NCI-H1048 (cell line): ENCODE measurements at places on chromosomes 11 and 22.

GRCh38 chr11:94424011-94424410 lies 22.8 kb upstream of the GPR83 start:
- DNase-seq = no peak

GRCh38 chr22:21972293-21972779 lies 10.3 kb downstream of the TOP3B start:
- DNase-seq = no peak

DNA sequence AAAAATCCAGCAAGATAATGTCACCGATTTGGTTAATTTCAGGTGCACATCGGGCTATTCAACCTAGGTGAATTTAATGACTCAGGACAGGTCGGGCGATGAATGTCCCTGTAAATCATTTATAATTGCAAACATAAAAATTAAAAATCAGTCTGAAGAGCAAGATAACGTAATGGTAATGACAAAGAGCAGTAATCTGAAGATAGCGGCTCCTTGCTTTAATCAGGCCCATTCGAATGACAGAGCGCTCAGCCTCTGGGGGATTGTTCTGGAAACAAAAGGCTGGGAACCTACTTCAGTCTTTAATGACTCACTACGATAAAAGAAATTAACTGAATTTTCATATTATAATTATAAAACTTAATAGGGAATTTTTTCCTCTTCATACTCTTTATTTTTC lies 61.3 kb downstream of the RCN1 start:
- no peak for DNase-seq

GRCh38 chr11:16817351-16817750 lies 78.9 kb downstream of the C11orf58 start:
- no peak for DNase-seq

- no peak for DNase-seq
Measured at GRCh38 chr11:119166368-119167076, 2.0 kb upstream of the NLRX1 start.

GRCh38 chr11:86591631-86592030 lies 80.8 kb downstream of the ME3 start:
- DNase-seq = no peak

- no peak for DNase-seq
Measured at GRCh38 chr11:135069890-135070289, 657.8 kb upstream of the B3GAT1 start.

DNA sequence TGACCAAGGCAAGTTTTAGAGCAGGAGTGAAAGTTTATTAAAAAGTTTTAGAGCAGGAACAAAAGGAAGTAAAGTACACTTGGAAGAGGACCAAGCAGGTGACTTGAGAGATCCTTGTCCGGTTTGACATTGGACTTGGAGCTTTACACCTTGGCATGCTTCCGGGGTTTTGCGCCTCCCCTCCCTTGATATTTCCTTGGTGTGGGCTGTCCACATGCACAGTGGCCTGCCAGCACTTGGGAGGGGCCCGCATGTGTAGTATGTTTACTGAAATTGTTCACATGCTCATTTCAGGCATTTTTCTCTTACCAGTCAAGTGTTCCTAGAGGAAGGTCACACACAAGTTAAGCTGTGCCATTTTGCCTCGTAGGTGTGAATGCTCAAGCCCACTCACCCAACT lies 19.0 kb upstream of the THRSP start:
- no peak for DNase-seq

GRCh38 chr11:29781268-29781667 lies 235.6 kb downstream of the KCNA4 start:
- DNase-seq = no peak

DNA sequence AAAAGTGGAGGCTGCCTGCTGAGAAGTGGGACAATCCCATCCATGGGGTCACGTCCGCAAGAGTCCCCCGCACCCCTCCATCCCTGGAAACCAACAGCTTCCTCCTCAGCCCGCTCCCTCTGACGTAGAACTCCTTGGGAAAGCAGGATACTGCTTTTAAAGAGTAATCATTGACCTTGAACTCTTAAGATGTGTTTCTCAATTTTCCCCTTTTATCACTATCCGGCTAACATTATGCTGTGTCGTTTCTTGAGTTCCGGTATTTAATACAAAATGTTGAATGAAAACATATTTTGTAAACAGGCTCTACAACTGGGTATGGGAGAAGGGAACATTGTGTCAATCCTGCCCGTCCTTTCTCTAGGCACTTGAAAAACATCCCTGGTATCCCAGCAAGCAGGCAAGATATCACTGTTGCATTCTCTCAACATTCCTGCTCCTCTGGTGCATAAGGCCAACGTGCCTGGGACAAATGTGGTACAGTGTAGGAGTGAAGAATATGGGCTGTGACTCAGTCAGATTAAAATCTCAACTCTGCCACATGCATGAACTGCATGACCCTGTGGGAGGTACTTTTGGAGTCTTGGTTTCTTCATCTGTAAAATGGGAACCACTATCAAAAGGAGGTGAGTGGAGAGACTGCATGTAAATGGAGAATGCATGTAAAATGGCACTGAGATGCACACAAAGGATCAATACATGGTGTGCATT lies 52.8 kb downstream of the WT1 start:
- no peak for DNase-seq
